Activated naive CD4-positive, alpha-beta T cell treated with anti-CD3 and anti-CD28 coated beads for 36 hours (primary cell): ENCODE measurements at places on chromosomes 11 and 22. TPM values are rescaled to one million over a fixed set of nuclear protein-coding genes. Genes with fewer than 3 reads are reported as not detected.

- H3K27ac ChIP-seq, result no peak overlapping the region
- peaks cover 55% of the 10 kb centered on the region for H3K36me3 ChIP-seq
- H3K27me3 ChIP-seq, result no peaks in the 10 kb centered on the region
- H3K4me3 ChIP-seq, result no peak overlapping the region
These were observed 87.5 kb downstream of the PRMT3 start for GRCh38 chr11:20474882-20475517.

OR5A1 gene
- not detected for total RNA-seq

- no peak overlapping the region for H3K27ac ChIP-seq
- H3K4me1 ChIP-seq, result no peaks in the 10 kb centered on the region
- H3K36me3 ChIP-seq, result no peaks in the 10 kb centered on the region
- DNase-seq, result no peak
- H3K27me3 ChIP-seq, result peaks cover 2% of the 10 kb centered on the region
- H3K4me3 ChIP-seq, result no peak overlapping the region
These were observed 30.4 kb downstream of the PAMR1 start for GRCh38 chr11:35494957-35495490.

SART1 gene
- total RNA-seq, result 59.9 TPM

APOA5 gene
- not detected for total RNA-seq

DNA sequence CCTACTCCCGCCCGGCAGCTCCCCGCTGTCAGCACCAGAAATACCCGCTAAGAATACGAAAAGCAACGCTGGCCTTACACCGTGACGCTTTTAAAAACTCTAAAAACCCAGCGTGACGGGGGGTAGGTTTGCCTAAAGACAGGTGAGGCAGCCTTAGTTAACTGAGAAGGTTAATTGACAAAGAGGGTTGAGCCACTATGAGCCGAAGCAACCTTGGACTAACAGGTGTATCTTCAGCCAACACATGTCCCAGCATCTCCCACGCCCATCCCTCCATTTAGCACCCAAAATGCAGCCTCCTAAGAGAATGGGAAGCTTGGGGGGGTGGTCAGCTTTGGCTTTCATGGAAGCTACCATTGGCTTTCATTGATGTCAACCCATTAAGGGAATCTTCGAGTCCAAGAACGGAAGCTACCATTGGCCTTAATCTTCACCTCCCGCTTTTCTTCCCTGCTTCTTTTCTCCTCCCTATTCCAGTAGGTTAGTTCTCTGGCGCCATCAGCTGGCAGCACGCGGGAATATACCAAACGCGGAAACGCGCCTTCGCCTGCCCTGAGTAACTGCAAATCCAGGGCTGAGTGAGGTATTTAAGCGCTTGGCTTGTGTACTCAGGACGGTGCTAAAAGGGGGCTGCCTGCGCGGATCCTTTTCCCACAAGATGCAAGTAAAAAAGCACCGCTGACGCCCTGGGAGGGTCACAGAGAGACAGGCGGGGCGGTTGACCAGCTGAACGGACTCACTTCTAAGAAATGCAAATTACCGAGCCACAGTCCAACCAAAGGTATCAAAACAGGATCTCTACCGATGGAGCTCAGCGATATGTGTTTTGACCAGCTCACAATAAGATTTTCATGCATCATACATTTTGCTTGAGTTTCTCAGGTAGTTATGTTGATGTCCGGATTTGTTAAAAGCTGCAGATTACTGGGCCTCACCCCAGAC, 38.5 kb upstream of the GLYATL1 start:
- peak; percentile 81 for DNase-seq
- no peaks in the 10 kb centered on the region for H3K4me1 ChIP-seq
- no peaks in the 10 kb centered on the region for H3K36me3 ChIP-seq
- H3K4me3 ChIP-seq, result no peak overlapping the region
- H3K27me3 ChIP-seq, result peaks cover 49% of the 10 kb centered on the region

DNA sequence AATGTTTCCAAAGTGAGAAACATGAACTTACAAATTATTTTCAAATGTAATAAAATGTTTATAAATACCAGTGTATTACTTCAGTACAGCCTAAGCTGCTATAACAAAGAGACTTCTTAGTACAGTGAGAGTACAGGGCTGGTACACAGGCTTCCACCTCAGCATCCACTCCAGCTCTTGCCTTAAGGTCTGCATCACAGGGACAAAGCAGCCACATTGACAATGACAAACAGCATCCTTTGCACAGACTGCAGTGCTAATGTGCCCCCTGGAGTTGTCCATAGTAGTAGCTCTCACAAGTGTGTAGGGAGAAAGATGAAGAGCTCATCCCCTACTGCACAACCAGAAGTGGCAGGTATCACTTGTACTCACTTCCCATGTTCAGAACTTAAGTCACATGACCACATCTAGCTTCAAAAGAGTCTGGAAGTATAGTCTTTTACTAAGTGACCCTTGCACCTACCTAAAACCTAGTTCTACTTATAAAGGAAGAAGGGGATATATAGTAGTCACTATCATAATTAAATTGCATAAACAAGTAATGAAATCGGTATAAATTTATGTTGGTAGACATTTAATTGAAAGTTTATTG, 10.7 kb upstream of the LIPT2 start:
- no peak overlapping the region for H3K27ac ChIP-seq
- H3K4me3 ChIP-seq, result no peak overlapping the region
- DNase-seq, result peak; percentile 12
- no peaks in the 10 kb centered on the region for H3K4me1 ChIP-seq
- H3K27me3 ChIP-seq, result no peaks in the 10 kb centered on the region
- H3K36me3 ChIP-seq, result peaks cover 5% of the 10 kb centered on the region

RFPL1 gene
- total RNA-seq, result not detected

GRCh38 chr22:29642694-29643093, 39.3 kb downstream of the NF2 start:
- no peaks in the 10 kb centered on the region for H3K27me3 ChIP-seq
- H3K27ac ChIP-seq, result no peak overlapping the region
- H3K36me3 ChIP-seq, result peaks cover 24% of the 10 kb centered on the region
- peaks cover 3% of the 10 kb centered on the region for H3K4me1 ChIP-seq
- DNase-seq, result no peak
- no peak overlapping the region for H3K4me3 ChIP-seq

GRCh38 chr11:10683429-10683828, 10.1 kb downstream of the IRAG1 start:
- no peaks in the 10 kb centered on the region for H3K4me1 ChIP-seq
- no peaks in the 10 kb centered on the region for H3K36me3 ChIP-seq
- H3K27me3 ChIP-seq, result peaks cover 13% of the 10 kb centered on the region

DNA sequence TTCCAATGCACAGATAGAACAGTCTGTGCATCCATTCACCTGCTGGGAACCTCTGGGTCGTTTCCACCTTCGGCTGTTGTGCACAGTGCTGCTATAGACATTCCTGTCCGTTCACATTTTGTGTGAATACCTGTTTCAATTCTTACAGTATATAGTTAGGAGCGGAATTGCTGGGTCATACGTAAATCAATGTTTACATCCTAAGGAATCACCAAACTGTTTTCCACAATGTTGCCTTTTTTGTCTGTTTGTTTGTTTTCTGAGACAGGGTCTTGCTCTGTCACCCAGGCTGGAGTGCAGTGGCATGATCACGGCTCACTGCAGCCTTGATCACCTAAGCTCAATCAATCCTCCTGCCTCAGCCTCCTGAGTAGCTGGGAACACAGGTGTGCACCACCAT, 158.3 kb downstream of the CRYBB2 start:
- no peak for DNase-seq
- no peak overlapping the region for H3K27ac ChIP-seq
- no peaks in the 10 kb centered on the region for H3K27me3 ChIP-seq
- H3K4me3 ChIP-seq, result no peak overlapping the region
- peaks cover 19% of the 10 kb centered on the region for H3K36me3 ChIP-seq

GRCh38 chr11:79313530-79313913, 127.3 kb downstream of the TENM4 start:
- no peak for DNase-seq
- no peak overlapping the region for H3K4me3 ChIP-seq
- no peak overlapping the region for H3K27ac ChIP-seq
- H3K36me3 ChIP-seq, result no peaks in the 10 kb centered on the region

C22orf31 gene
- not detected for total RNA-seq

GRCh38 chr11:126607776-126608541, 252.5 kb downstream of the ST3GAL4 start:
- peaks cover 28% of the 10 kb centered on the region for H3K27me3 ChIP-seq
- H3K4me3 ChIP-seq, result no peak overlapping the region
- DNase-seq, result no peak
- no peak overlapping the region for H3K27ac ChIP-seq
- H3K36me3 ChIP-seq, result no peaks in the 10 kb centered on the region

SLC5A1 gene
- total RNA-seq, result not detected

DNA sequence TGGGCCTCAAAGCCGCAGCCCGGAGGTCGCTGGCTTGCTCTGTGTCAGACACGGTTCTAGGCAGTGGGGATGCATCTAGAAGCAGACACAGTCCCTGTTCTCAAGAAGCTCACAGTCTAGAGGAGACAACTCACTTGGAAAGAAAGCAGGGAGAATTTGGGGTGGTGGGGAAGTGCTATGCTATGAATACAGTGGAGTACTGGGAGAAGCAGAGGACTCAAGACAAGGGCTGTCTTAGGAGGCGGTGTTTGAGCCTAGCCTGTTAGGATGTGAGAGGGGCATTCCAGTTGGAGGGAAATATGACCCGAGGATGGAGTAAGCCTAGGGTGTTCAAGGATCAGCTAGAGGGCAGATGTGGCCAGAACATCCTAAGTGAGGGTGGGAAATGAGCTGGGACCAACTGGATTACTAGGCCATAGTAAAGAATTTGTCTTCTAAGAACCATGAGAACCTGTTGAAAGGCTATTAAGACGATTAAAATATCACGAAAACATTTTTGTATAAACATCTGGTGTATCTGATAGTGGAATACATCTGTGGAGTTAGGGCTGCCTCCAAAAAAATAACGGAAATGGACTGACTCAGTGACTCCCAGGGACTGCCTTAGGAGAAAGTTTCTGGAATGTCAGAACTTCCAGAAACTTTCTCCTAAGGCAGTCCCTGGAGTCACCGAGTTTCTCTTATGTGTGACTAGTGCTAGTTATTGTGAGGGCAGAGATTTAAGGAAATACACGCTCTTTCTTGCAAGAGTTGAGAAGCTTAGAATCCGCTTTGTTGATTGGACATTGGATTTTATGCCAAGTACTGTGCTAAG, 1.1 kb upstream of the PITPNB start:
- peak; percentile 6 for DNase-seq
- H3K27me3 ChIP-seq, result no peaks in the 10 kb centered on the region
- peaks cover 54% of the 10 kb centered on the region for H3K4me1 ChIP-seq
- peak overlapping the region; percentile 96 for H3K27ac ChIP-seq
- H3K4me3 ChIP-seq, result peak overlapping the region; percentile 96

- no peak overlapping the region for H3K27ac ChIP-seq
- no peak for DNase-seq
- no peaks in the 10 kb centered on the region for H3K4me1 ChIP-seq
- peaks cover 2% of the 10 kb centered on the region for H3K27me3 ChIP-seq
These were observed 38.3 kb upstream of the CEP295 start for GRCh38 chr11:93623179-93623578.

MTNR1B gene
- not detected for total RNA-seq

EFCAB6 gene
- total RNA-seq, result 0.15 TPM

DNA sequence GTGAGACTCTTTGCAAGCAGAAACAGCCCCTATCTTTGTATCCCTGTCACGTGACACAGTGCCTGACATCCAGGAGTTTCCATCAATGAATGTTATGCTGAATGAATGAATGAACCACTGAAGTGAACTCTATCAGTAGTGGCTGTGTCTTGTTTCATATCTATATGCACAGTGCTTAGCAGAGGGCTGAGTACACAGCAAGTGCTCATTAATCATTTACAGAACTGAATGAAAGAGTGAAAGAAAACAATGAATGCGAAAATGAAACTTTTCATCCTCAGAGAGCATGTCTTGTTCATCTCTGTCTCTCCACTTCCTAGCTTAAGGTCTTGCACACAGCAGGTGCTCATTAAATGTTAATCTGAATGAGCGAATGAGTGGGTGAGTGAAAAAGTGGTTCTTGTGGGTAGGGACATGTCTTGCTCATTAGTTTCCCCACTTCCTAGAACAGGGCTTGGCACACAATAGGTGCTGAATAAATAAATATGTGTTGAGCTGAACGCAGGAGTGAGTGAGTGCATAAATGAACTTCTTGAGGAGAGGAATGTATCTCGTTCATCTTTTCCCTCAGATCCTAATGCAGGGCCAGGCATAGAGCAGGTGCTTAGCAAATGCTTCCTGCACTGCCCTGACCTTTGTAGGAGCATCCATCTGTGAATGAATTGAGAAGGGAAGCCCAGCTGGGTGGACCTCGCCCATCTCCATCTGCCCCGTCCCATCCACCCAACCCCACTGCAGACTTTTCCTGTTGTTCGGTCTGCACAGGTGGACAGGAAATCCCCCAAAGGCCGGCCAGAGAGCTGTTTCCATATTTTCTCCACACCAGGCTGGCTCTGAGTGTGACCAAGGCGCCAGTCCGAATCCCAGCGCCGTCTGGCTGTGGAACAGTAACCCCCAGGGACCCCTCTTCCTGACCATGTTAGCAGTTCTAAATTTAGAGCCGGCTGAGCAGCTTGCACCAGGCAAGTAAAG, 113.4 kb upstream of the CRYBB3 start:
- H3K36me3 ChIP-seq, result no peaks in the 10 kb centered on the region
- peak overlapping the region; percentile 75 for H3K27ac ChIP-seq
- peak; percentile 63 for DNase-seq

DTX4 gene
- total RNA-seq, result 0.14 TPM

DNA sequence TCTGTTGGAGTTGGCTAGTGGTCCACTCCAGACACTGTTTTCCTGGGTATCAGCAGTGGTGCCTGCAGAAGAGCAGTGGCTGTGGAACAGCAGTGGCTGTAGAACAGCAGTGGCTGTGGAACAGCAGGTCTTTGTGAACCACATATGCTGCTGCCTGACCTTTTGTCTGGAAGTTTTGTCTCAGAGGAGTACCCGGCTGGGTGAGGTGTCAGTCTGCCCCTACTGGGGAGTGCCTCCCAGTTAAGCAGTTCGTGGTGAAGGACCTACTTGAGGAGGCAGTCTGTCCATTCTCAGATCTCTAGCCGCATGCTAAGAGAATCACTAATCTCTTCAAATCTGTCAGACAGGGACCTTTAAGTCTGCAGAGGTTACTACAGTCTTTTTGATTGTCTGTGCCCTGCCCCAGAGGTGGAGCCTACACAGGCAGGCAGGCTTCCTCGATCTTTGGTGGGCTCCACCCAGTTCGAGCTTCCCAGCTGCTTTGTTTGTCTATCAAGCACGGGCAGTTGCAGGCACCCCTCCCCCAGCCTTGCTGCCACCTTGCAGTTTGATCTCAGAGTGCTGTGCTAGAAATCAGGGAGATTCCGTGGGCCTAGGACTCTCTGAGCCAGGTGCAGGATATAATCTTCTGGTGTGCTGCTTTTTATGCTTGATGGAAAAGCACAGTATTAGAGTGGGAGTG, 89.1 kb upstream of the TRIM48 start:
- H3K27me3 ChIP-seq, result no peaks in the 10 kb centered on the region
- no peak overlapping the region for H3K27ac ChIP-seq
- no peak for DNase-seq
- H3K4me1 ChIP-seq, result no peaks in the 10 kb centered on the region
- peaks cover 1% of the 10 kb centered on the region for H3K36me3 ChIP-seq

TRIM49 gene
- not detected for total RNA-seq
